ENCODE measurements at places on chromosomes 16 and 17. TPM values are rescaled to one million over a fixed set of nuclear protein-coding genes. Genes with fewer than 3 reads are reported as not detected.

DNA sequence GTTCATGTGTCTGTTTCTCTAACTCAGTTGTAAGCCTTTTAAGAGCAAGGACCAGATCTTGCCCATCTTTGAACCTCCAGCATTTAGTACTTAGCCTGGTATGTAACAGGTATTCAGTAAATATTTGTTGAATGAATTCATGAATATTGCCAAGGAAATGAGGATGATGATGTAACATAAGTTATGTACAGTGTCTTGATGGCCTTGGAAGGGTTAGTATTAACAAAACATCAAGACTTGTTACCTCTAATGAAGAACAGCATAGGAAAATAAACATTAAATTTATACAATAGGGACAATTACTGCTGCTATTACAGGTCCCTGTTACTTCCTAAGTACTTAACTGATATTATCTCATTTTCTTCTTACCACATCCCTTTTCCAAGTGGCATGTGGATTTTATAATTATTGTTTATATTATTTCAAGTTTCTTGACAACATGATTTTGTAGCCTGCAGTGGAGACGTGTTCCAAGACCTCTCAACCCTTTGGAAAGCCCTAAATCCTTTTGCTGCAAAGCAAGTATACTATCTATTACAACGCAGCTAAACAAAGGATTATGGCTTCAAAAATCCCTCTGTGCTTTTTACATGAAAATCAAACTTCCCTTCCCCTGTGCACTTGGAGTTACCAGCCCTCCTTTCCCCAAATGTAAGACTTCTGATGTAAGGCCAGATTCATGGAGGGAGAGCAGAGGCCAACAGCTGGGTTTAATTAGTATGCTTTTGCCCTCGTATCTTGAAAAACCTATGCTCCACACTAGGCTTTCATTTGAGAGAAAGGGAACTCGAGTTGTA, 77.4 kb upstream of the SMIM36 start:
- no peaks in the 10 kb centered on the region for H3K27me3 ChIP-seq
- no peak overlapping the region for H3K27ac ChIP-seq
- no peak for DNase-seq

DNA sequence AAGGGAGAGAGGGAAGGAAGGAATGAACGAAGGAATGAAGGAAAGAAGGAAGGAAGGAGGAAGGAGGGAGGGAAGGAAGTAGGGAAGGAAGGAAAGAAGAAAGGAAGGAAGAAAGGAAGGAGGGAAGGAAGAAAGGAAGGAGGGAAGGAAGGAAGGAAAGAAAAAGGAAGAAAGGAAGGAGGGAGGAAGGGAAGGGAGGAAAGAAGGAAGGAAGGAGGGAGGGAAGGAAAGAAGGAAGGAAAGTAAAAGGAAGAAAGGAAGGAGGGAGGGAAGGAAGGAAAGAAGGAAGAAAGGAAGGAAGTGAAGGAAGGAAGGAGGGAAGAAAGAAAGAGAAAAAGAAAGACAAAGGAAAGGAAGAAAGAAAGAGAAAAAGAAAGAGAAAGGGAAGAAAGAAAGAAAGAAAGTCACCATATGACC, 442.4 kb downstream of the RBFOX1 start:
- H3K4me3 ChIP-seq = no peak overlapping the region
- no peaks in the 10 kb centered on the region for H3K36me3 ChIP-seq
- H3K27ac ChIP-seq = no peak overlapping the region
- DNase-seq = no peak
- H3K27me3 ChIP-seq = no peaks in the 10 kb centered on the region
- no peaks in the 10 kb centered on the region for H3K4me1 ChIP-seq

DNA sequence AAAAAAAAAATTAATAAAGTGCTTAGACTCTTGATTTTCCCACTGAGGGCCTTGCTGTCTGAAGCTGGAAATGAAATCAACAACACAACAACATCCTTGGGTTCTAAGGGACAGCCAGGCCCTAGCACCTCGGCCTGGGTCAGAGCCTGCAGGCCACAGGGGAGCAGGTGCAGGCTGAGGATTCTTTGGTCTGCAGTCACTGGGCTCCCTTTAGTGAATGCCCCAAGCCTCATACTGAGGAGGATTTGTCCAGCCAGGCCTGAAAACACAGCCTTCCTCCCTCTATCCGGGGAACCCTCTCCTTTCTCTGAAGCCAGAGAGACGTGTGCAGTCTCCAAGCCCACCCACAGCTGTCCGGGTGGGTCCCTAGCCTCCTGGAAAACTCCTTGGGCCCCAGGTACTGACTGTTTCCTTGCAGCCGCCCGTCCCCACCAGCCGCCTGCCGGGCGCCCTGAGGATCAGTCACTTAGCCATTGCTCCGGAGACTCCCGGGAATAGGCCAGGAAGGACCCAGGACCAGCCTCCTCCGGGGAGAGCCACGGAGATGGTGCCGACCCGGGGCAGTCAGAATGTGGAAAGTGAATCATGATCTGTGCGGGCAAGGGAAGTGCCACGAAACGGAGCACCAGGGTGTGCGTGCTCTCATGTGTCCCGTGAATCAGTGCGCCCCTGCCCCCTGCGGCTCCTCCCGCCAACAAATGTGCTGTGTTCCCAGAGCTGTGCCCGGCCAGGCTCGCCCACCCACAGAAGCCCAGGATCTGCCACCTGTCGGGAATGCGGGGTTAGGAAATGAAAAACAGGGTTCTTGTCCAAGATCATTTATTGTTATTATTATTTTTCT, 91.0 kb downstream of the RTN4RL1 start:
- H3K27me3 ChIP-seq = no peaks in the 10 kb centered on the region
- H3K4me1 ChIP-seq = peaks cover 7% of the 10 kb centered on the region

DNA sequence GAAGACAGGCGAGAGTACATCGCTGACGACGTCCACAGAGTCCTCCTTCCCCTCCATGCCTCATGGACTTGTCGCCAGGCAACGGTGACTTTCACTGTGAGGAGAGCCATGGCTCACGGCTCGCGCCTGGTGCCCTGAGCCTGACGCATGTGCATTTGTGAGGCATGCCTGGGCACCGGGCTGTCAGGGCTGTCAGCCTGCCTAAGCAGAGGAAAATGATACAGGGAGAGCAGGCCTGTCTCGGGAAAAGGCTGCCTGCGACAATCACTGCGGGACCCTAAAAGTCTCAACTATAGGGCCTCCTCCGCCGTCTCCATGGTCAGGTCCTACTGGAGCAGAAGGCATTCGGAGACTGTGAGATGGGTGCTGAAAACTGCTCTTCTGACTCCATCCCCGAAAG, 135.5 kb upstream of the WSB1 start:
- H3K4me3 ChIP-seq = no peak overlapping the region
- H3K36me3 ChIP-seq = no peaks in the 10 kb centered on the region
- no peaks in the 10 kb centered on the region for H3K4me1 ChIP-seq
- H3K27ac ChIP-seq = no peak overlapping the region
- H3K27me3 ChIP-seq = no peaks in the 10 kb centered on the region

DNA sequence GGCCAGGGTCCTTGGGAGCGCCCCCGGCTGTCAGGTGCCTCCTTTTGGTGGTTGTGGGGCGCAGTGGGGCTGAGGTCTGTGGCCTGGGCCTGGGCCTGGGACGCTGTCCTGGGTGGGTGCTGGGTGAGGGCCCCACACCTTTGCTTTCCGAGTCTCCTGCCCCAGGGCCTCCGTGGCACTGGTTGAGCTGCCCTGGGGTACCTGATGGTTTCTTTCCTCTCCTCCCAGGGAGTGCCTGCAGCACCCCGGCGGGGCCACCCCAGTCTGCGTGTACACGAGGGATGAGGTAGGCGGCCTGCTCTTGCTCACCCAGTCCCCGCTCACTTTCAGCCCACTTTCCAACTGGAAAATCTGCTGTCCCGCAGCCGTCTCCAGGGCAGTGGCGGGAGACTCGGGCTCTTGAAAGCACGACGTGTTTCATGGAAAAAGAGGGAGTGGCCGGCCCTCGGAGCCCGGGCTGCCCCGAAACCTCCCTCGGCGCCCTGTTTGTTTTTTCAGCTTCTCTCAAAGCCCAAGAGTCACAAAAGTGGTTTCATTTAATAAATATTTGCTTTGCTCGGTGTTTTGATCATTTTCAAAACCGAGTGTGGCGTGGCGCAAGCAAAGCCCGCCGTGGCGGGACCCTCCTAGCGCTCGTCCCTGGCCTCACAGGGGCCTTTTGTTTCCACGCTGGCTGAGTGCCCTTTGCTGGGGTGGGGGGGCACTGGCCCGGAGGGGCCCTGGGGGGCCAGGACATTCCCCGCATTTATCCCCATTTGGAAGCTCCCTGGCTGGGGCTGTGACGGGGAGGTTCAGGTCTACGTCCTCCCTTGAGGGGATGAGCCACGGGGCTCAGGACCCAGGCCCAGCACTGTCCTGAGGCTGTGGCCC, 17.4 kb downstream of the ASPSCR1 start:
- H3K36me3 ChIP-seq = no peaks in the 10 kb centered on the region
- DNase-seq = no peak
- H3K4me3 ChIP-seq = no peak overlapping the region
- H3K4me1 ChIP-seq = peaks cover 7% of the 10 kb centered on the region
- H3K27ac ChIP-seq = no peak overlapping the region
- no peaks in the 10 kb centered on the region for H3K27me3 ChIP-seq

GRCh38 chr17:27651411-27652345, 20.7 kb downstream of the LGALS9 start:
- no peak overlapping the region for H3K27ac ChIP-seq
- H3K27me3 ChIP-seq = no peaks in the 10 kb centered on the region
- H3K4me1 ChIP-seq = peaks cover 10% of the 10 kb centered on the region
- H3K4me3 ChIP-seq = no peak overlapping the region

DNA sequence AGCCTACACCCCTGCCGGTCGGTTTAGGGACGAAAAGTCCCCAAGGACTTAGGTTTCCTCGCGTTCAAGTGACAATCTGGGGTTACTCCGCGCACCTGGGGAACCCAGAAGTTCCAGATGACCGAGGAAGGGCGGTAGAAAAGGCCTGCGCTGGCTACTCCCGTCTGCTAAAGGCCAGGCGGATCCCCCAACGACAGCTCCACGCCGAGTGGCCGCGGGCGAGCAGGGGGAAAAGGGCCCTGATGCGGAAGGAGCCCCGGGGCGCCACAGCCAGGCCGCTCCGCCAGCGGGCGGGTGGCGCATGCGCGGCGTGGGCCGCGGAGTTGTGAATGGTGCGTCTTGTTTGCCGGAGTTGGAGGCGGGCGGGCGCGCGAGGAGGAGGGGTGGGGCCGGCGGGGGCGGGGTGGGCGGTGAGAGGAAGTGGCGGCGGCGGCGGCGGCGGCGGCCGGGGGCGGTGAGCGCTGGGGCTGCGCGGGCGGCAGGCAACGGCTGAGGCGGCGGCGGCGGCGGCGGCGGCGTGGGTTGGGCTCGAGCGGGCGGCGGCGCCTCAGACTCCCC, at the start of gene CBFB:
CBFB (plus strand) TSS at position 454 of the 558 bp plus-strand sequence. CDS start 259 bp downstream, outside the sequence.
- H3K36me3 ChIP-seq = no peaks in the 10 kb centered on the region
- H3K27ac ChIP-seq = peak within 1 kb of the TSS; percentile 90
- H3K27me3 ChIP-seq = no peaks in the 10 kb centered on the region
- peak within 1 kb of the TSS; percentile 89 for H3K4me3 ChIP-seq

GRCh38 chr17:418421-418751, 65.8 kb upstream of the RPH3AL start:
- H3K36me3 ChIP-seq = peaks cover 5% of the 10 kb centered on the region
- peaks cover 58% of the 10 kb centered on the region for H3K4me1 ChIP-seq

GRCh38 chr17:62827746-62828485, 19.8 kb upstream of the MARCHF10 start:
- H3K27me3 ChIP-seq = peaks cover 11% of the 10 kb centered on the region
- no peaks in the 10 kb centered on the region for H3K36me3 ChIP-seq
- no peak overlapping the region for H3K27ac ChIP-seq
- no peak overlapping the region for H3K4me3 ChIP-seq
- peaks cover 2% of the 10 kb centered on the region for H3K4me1 ChIP-seq

GRCh38 chr17:75340631-75341030, 51.4 kb upstream of the SLC25A19 start:
- no peak for DNase-seq
- no peaks in the 10 kb centered on the region for H3K36me3 ChIP-seq
- H3K4me1 ChIP-seq = peaks cover 51% of the 10 kb centered on the region
- no peaks in the 10 kb centered on the region for H3K27me3 ChIP-seq
- H3K27ac ChIP-seq = peak overlapping the region; percentile 84

DNA sequence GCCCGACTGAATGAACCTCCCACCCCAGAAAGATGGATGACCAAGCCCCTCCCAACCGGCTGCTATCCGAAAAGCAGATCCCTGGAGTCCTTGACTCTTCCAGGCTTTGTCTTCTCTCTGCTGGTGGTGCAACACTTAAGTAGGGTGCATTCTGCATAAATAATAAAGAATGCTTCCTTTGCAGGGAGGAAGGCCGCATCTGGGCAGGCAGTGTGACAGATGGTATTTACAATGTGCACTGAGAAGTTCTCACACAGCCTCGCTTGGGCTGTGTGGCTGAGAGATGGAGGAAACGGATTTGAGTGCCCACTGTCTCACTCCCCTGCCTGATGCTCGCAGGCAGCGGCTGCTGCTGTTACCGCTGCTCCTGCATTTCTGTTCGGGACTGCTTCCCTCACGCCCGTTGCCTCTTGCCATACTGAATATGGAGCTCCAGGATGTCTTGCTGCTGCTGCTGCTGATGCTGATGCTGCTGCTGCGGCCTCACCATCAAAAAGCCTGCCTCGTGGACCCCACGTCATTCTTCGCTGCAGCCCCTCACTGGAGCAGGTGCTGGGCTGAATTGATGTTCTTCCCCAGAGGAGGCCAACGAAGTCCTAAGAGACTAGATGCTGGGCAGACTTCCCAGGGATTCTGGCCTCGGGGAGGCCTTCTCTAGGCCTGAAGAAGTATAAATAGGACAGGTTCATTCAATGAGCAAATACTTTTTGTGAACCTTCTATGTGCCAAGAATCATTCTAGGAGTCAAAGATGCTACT, 7.1 kb upstream of the RHBDL3 start:
- no peak overlapping the region for H3K27ac ChIP-seq
- H3K4me1 ChIP-seq = peaks cover 7% of the 10 kb centered on the region
- peaks cover 36% of the 10 kb centered on the region for H3K27me3 ChIP-seq
- H3K4me3 ChIP-seq = no peak overlapping the region
- DNase-seq = no peak

DNA sequence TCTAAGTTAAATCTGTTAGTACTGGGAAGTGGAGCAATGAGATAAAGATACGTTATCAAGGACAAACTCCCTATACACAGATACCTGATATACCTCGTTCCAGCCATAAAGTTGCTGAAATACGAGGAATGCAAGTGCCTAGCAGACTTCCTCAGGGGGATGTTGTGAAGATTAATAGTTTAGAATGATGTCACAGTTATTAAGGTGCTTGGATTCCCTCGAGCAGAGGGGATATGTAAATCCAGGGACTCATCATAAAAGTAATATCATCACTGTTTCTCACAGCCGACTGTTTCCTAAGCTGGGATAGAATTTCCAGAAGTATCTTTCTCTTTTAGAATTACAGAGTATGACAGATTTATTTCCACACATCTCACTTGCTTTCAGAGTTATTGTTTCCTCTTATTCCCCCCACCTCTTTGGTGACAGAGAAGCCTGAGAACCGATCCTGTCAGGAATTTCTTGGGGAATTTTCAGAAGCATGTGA, 28.4 kb upstream of the ZFHX3 start:
- H3K27me3 ChIP-seq = peaks cover 38% of the 10 kb centered on the region
- no peak overlapping the region for H3K27ac ChIP-seq
- peaks cover under 1% of the 10 kb centered on the region for H3K4me1 ChIP-seq
- DNase-seq = no peak
- peaks cover 2% of the 10 kb centered on the region for H3K36me3 ChIP-seq

The DUSP3 gene
- 19.0 TPM for total RNA-seq

The KRT23 gene
- not detected for total RNA-seq

The NPIPA5 gene
- 13.9 TPM for total RNA-seq

The IRX3 gene
- not detected for total RNA-seq

The KAT8 gene
- total RNA-seq = 86.7 TPM

The HIGD1B gene
- not detected for total RNA-seq

The KIF19 gene
- 2.8 TPM for total RNA-seq

The NOL11 gene
- 67.8 TPM for total RNA-seq

Measured in T-helper 17 cell (primary cell).